Adipocyte (in vitro differentiated cells): ENCODE measurements at places on chromosomes 16 and 17.
A peak's percentile ranks its signal among the peaks of the same experiment; 100 is the strongest.

GRCh38 chr16:23434380-23434779 lies 18.6 kb downstream of the COG7 start:
- DNase-seq = peak; percentile 86

DNA sequence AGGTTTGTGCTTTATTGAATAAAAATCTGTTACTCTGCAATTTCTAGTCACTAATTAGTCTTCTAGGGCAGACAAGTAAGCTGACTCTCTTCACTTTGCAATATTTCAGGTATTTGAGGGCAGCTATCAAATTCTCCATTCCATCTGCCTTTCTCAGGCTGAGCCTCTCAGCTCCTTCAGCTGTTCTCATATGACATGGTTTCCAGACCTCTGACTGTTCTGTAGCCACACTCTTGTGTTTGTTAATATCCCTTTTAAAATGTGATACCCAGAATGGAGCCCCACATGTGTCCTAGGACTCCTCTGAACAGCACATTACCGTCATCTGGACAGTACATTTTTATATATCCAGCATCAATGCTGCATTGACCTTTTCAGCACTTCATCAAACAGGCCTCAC lies 46.1 kb upstream of the MTMR4 start:
- DNase-seq = peak; percentile 5

DNA sequence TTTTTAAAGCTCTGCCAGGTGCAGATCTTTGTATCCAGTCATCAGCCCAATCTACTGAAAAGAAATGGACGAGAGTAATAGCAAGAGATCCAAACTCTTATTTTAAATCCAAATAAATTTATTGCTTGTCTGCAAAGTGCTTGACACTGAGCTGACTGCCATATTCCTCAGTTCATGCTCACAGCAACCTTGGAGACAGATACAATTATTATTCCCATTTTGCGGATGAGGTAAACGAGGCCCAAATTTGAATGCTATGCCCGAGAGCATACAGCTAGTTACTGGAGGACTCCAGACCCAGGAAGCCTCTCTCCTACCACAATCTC lies 620 bp downstream of the NOB1 start:
- no peak for DNase-seq

- no peak for DNase-seq
Measured at GRCh38 chr16:78576941-78577340, 477.5 kb downstream of the WWOX start.
